OCI-M1 (cell line): ENCODE measurements at places on chromosomes 2 and 18.

DNA sequence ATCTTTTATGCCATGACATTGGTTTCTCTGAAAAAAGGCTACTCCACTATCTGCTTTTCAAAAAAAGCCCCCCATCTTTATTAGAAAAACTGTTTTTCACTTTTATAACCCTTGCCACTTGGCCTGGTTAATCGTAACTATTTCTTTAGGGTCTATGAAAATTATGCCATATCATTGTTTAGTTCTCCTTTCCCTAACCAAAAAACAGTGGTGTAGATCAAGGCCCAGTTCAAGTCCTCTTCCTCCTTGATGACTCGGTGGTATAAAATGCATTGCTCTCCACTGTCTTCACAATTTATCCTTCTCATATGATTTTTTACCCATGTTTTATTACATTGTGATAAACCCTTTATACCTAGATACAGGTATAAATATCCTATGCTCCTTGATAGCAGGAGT lies 205.5 kb downstream of the ZNF521 start:
- peak; percentile 57 for DNase-seq

DNA sequence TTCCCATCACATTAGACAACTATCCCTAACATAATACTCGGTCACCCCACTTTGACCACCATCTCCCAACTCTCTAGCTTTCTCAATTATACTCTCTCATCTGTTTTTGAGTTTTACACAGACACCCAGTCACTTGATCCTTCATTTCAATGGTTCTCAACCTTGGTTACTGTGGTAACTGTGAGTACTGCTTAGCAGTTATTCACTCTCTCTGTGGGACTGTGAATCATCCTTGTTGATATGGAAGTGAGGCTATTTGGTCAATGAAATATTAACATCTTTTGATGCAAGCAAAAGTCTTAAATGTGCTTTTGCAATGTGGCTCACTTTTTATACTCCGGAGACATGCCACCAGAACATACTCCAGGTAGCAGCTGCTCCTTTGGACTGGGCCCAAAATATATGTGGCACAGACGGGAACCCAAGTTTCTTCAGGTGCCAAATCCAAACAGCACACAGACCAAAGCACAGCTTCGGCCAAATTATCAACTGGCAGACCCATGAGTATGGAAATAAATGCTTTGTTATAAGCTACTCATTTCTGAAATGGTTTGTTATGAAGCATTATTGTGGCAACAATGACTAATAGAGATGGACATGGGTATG lies 75.0 kb upstream of the SLC25A52 start:
- no peak for DNase-seq

GRCh38 chr2:171016125-171016524 lies 87.1 kb downstream of the GORASP2 start:
- DNase-seq: no peak

- peak; percentile 68 for DNase-seq
These were observed 1.8 kb downstream of the ZFP36L2 start for GRCh38 chr2:43224571-43225092.

- DNase-seq: no peak
These were observed 6.5 kb downstream of the ACKR3 start for GRCh38 chr2:236576087-236576486.

GRCh38 chr2:109476641-109477441 lies 136.9 kb downstream of the SEPTIN10 start:
- no peak for DNase-seq

GRCh38 chr2:7966032-7966431 lies 715.8 kb upstream of the ID2 start:
- no peak for DNase-seq

DNA sequence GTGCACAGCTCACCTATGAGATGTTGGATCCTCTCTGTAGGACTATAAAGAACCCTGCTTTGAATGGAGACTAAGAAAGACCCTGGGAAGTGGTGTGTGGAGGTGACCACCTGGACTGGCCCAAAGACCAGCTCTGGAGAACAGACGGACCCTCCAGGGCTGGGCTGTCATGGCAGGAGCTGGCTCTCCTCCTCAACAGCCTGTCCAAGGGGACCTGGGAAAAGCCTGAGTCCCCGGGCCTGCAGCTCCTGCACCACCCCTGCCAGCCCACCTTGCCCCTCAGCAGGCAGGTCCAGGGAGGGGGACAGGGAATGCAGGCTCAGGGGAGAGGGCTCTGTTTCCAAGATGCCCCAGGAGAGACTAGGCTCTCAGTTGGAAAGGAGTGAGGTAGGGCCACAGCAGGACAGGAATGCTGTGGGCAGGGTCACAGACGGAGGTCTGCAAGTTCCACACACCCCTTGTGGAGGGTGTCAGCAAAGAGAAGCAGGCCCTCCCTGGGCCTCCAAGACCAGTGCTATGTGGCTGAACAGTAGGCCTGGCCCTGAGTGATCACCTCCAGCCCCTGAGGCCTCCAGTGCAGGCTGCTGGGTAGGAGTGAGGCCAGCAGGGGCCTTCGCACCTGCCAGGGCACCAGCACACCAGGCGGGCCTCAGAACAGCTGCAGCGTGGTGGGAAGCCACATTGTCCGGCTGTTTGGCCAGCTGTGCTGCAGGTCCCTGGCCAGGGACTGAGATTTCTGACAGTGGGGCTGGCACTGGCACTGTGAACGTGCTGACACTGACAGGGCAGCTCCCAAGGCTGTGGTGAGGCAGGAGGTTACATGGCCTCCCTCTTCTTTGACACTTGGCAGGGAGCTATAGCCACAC lies 86.4 kb upstream of the OTOS start:
- DNase-seq: no peak

DNA sequence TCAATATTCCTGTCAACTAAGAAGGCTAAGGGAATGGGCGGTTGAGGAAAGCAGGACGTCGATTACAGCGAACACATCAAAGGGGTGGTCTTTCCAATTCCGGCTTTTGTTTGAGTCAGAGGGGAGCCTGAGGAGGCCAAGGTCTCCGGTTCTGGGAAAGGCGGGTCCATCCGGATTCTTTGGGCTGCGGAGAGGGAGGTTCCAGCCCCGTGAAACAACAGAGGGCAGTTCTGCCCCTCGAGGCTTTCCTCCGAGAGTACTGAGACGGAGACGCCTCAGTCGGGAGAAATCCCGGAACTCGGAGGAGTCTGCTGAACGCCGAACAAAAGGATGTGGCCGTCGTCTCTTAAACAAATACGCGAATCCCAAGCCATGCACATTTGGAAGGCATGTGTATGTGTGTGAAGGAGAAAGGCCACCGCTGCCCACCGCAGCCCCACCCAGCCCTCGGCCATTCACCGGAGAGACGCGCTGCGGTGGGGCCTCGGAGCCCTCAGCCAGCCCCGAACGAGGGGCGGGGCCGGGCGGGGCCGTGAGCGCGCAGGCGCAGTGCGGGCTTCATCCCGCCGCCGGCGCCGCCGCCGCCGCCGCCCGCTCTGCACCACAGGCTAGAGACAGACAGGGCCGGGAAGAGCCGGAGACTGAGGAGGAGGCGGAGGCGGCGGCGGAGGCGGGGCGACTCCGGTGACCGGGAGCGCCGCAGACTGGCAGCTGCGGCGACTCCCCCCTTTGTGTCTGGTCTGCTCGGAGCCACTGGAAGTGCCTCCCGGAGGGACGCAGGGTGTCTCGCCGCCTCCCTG lies at the start of gene BMPR2:
Gene BMPR2 (plus strand): TSS at position 719 of the 800 bp plus-strand sequence. CDS start 1,148 bp downstream, outside the sequence.
- DNase-seq: peak; percentile 95

GRCh38 chr2:161122772-161123530 lies 37.3 kb upstream of the TANK start:
- peak; percentile 61 for DNase-seq

- DNase-seq: peak; percentile 57
These were observed 17.0 kb downstream of the RTN4 start for GRCh38 chr2:55033076-55033742.

DNA sequence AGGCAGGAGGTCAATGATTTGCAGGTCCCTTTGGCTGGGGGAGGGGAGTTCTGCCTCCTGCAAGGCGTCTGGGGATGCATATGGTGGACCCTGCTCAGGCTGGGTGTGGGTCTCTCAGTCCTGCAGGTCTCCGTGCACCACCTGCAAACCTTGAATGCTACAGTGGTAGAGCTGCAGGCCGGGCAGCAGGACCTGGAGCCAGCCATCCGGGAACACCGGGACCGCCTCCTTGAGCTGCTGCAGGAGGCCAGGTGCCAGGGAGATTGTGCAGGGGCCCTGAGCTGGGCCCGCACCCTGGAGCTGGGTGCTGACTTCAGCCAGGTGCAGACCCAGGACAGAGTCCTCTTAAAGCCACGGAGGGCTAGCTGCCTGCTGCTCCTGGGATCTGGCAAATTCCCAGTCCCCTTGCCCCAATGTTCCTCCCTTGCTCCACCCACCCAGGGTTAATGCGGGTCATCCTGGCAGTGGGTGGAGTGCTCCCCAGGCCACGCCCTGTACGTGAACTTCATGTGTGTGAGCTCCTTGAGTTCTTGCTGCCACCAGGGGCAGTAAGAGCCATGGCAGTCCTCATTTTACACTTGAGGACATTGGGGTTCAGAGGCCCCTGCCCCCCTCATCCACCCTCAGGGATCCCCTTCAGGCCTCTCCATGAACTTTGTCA lies 3.1 kb downstream of the PROM2 start:
- peak; percentile 3 for DNase-seq

DNA sequence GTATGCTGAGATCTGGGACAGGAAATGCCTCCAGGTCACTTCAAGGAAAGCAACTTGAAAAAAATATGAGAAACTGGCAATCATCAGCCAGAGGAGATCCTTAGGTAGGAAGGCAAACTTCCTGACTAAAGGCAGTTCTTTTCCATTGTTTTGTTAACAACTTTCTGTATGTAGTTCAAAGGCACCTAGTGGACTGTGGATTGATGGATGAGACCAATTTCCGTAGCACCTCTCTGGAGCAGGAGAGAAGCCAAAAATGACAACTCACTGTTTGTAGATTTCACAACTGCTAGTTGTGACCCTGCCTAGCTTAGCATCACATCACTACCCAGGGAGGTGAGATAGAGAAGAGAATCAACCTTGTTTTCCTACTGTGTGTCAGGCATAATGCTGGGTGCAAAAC lies 21.8 kb upstream of the NOSTRIN start:
- DNase-seq: no peak

- peak; percentile 35 for DNase-seq
These were observed 961.6 kb upstream of the LRRTM1 start for GRCh38 chr2:81266106-81266505.

DNA sequence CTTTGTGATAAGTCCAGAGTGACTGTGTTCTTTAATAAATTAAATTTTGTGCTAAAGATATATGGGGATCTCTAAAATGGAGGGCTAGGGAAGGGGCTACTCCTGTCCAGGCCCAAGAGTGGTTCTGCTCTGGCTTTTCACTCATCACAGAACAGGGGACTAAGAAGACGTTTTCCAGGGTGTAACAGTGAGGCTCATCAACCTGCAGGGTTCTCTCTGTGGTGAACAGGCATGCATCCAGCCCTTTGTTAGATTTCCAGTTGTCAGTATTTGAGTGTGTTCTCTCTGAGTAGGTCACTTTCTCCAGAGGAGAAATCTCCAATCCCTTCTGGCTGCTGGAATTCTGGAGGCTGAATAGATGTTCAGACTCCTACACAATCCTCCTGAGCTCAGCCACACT lies 408.9 kb downstream of the PLCL1 start:
- DNase-seq: peak; percentile 60

DNA sequence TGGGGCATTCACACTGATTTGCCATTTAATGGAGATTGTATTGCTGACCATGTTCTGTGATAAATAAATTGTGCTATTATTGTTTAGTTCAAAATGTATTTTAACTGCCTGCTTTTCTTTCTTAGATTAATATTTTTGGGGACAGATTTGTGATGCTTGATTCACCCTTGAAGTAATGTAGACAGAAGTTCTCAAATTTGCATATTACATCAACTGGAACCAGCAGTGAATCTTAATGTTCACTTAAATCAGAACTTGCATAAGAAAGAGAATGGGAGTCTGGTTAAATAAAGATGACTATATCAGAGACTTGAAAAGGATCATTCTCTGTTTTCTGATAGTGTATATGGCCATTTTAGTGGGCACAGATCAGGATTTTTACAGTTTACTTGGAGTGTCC lies 1.8 kb downstream of the DNAJC10 start:
- DNase-seq: no peak

DNA sequence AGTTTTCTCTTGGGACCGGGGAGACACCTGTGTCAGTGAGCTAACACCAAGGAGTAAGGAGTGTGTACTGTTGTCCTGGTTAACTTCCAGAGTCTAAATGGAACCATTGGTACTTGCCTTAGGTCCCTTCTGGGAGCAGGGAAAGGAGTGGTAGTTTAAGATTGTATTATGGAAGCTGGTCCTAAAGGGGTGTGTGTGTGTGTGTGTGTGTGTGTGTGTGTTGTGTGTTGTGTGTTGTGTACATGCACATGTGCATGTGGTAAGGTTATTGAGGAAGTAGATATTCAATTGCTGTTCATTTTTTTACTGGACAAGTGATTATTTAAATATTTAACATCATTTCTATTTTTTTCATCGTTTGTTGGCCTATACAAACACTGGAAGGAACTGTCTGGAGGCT lies 1.4 kb downstream of the APLF start:
- DNase-seq: no peak

DNA sequence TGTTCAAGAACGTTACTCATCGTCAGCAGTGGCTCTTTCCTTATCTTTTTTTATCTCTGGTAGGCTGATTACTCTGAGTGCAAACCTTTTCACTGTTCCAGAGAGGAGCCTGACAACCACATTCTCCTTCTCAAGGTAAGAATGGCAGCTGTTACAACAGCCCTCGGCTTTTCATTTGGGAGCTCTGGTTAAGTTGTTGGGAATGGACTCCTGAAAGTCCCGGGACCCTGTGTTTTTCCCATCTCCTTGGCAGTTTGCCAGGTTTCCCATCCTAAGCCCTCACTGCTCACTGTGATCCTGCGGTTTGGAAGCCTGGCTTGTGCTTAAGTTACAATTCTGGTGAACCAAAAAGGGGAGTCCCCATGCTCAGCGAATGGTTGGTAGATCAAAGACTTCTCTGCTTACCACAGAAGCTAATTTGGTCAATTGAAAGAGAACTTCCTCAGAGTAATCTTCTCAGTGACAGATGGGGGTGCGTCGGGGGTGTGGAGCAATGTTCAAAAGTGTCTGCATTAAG lies 122.3 kb downstream of the LYPD6B start:
- DNase-seq: peak; percentile 19

DNA sequence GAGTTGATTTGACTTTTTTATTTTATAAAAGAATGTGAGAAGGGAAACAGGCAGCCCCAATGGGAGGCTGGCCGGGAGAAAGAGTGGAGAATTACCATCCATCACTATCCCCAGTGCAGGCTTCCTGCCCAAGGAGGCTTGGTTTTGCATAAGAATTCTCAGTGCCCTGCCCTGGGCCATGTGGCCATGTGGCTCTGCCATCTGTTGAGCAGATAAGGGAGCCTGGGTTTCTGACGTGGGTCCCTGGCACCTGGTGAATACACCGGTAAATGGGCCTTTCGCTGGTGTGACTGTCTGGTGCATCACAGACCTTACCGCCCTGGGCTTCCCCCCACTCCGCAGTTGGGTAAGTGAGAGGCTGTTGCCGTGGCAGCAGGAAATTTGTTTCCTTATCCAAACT lies 54.5 kb upstream of the TMEM163 start:
- no peak for DNase-seq

GRCh38 chr2:40488927-40489677 lies 37.2 kb upstream of the SLC8A1 start:
- DNase-seq: peak; percentile 90

GRCh38 chr2:179412112-179412511 lies 147.5 kb upstream of the SESTD1 start:
- peak; percentile 32 for DNase-seq

GRCh38 chr2:138503652-138504051 lies 2.1 kb downstream of the SPOPL start:
- peak; percentile 48 for DNase-seq
